ENCODE measurements at places on chromosomes 13 and 19.

DNA sequence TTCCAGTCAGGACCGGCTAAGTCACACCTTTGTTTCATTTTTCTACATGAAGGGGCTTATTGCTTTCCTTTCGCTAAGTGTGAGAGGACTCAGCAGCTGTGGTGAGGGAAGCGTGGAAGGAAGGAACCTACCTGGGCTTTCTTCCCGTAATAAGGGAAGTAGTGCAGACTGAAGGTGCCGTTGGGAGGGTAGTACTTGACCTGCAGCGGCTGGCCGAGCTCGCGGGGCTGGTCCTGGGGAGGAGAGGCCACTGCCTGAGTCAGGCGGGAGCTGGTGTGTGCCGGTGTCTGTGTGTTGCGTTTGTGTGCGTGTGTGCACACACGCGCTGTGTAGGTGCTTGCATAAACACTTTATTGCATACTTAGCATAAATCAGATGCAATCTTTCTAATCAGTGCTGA, 7.7 kb downstream of the ATP4B start:
- DNase-seq = no peak

DNA sequence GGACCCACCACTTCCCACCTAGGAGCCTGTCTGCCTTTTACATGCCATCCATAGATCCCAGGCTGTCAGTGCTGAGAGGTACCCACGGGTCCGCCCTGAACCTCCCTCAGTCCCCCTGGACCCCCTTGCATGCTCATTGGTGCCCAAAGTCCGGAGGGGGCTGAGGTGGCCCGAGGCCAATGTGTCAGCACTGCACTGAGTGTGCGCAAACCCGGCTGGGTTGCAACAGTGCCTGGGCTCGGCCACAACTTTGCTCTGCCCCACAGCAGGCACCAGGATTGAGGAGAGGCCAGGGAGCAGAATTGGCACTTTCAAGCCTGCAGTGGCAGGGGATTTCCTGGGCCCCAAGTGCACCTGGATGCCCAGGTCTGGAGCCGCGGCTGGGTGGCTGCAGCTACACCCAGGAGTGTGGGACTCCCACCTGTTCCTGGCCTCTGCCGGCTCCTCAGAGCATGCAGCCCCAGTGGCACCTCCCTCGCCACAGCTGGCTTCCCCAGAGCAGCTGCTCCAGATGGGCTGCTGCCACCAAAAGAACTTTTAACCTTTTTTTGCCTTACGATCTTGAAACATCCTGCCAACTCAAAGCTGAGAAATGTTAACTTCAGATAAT, 837.0 kb downstream of the SLITRK6 start:
- no peak for DNase-seq

GRCh38 chr13:42219051-42219450, 52.9 kb upstream of the AKAP11 start:
- DNase-seq = no peak

DNA sequence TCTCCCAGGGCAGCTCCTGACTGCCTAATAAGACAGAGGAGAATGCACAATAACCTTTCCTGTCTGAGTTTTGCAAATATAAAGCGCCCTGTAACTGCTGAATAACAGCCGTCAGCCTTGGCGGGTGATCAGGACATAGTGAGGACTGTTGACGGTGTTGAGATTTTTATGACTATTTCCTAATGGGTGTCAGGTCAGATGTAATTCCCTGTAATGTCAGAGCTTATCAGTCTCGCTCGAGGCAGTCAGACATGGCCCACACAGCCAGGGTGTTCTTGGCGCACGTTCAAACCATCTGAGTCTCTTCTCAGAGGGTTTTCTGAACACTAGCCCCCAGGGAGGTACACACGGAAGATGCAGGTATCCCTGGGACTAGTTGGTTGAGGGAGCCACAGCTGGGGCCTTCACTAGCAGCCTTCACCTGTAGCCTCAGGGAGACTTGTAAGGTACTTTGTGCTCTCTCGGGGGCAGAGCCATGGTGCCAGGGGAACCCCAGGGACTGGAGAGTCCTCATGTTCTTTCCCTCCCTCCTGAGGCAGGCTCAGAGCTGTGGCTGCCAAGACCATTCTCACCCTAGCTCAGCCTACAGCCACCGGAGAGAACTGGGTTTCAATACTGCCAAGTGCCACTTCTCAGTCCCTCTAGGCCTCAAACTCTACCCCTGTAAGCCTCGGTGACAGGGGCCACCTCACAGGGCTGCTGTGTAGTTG, 213.1 kb downstream of the UQCRFS1 start:
- no peak for DNase-seq

DNA sequence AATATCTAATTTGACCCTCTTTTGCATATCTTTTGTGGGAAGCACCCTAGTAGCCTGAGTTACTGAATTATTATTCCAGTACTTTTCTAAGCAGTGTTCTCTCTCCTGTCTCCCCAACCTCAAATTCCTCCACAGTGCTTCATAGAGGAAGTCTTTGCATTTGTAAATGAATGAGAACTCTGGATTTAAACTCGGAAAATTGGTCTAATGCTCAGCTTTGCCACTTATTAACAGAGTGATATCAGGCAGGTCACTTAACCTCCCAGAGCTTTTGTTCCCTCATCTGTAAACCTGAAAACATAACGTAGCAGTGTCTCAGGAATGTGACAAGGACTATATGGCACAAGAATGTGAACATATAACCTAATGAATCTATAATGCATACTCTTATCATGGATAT, 26.2 kb downstream of the FREM2 start:
- no peak for DNase-seq

DNA sequence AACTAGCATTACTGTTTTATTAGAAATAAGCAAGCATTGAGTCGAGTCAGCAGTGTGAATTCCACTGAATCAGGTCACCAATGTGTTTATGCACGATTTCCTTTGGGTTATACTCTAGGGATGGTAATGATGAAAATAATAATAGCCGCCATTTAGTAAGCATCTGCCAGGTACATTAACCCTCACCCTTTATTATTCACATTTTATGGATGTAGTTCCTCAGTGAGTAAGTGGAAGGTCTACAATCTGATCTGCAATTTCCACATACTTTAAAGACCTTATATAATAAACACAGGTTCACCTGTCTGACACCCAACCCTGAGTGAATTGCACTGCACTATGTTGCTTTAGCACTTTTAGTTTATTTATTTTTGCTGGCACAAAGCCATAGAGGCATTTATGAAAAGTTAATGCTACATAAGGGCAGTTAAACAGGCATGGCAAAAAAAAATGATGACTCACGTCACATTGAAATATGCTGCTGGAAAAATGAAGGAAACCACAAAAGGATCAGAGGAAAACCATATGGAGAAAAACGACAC, 122.4 kb downstream of the TRPC4 start:
- DNase-seq = peak; percentile 86

DNA sequence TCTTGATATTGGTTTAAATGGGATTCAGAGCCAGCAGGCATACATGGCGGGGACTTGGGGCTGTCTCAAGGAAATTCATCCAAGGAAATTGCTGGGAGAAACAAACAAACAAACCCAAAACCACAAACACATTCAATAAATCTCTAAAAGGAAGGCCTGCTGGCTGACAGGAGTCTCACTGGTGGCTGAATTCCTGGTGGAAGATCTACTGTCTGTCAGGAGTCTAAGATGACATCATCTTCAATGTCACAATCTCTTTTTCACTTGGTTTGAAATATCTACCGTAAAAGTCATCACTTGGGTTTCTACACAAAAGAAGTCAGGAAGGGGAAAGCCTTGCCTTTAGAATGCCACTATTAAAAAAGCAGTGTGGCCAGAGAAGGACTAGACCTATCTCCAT, 87.9 kb downstream of the KLF5 start:
- DNase-seq = no peak

- no peak for DNase-seq
Observed at GRCh38 chr19:32519023-32519422, 62.0 kb upstream of the PDCD5 start.
